SW 1271 (cell line): ENCODE measurements at places on chromosomes 4 and X.

DNA sequence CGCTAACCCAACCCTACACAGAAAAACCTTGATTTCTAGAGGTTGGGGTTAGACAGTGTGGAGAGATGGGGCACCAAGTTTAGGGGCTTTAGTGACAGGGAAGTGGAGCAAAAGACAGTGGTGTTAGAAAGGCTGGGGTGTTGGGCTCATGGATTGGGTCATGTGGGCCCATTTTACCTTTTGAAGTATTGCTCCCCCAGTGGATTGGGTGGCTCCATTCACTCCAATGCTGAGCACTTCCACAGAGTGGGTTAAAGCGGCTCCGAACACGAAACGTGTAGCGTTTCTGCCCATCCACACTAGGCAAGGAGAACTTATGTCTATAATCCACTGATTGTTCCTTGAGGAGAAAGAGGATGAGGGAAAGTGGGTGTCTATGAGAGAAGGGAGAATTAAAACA lies 2.3 kb downstream of the IL2RG start:
- DNase-seq: no peak

- no peak for DNase-seq
These were observed 256.3 kb downstream of the CENPC start for GRCh38 chr4:67288964-67289363.

DNA sequence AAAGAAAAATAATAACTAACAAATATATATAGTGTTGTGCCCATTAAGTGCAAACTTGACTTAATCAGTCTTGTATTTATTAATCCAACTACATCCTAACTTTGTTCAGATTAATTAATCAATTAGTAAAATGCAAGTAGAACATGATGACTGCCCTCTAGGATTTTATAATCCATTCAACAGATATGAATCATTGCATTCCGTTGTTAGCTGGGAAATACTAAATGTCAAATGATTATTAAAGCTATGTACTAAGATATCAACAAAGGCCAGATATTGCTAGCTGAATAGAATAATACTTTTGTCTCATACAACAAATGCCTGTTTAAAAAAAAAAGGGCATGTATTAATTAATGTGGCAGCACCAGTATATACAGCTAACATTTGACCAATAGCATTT lies 1366.3 kb downstream of the STIM2 start:
- no peak for DNase-seq

DNA sequence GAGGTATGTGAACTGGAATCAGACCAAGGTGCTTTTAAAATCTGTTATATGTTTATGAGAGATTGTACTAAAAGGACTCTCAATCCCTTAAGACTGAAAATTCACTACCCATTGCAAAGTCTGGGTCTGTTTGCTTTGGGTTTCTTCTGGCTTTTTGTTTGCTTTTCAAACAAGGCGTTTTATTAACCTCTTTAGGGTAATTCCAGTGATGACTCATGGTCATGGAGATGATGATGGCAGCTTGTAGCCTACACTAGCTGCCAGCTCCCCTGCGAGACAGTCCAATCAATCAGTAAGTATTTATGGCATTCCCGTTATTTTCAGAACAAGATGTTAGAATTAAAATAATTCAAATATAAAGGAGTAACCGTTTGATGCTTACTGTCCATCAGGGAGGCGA lies 643.8 kb upstream of the FTHL17 start:
- no peak for DNase-seq

DNA sequence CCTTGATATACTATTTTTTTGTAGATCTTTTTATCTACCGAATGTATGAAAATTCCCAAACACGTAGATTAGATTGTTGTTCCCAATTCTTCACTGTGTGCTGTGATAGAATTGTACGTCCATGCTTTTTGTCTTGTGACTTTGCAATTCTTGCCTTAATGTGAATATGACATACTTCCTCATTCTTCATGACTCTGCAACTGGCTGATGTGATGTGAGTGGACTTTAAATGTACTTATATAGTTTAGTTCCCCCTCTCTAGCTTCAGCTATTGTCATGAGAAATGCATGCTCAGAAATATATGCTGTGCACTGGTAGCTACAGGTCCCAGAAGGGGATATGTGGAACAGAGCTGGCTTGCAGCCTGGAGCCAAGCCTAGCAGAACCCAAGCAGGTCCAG lies 89.4 kb downstream of the FTHL17 start:
- DNase-seq: no peak
